ENCODE measurements at places on chromosomes 12 and 14. TPM values are rescaled to one million over a fixed set of nuclear protein-coding genes. Genes with fewer than 3 reads are reported as not detected.

Gene PKP2
- polyA plus RNA-seq, result 18.7 TPM

Gene KCNJ8
- polyA plus RNA-seq, result 15.5 TPM

Gene ISCA2
- 35.1 TPM for polyA plus RNA-seq

Gene DLK1
- polyA plus RNA-seq, result 15.7 TPM

Gene CLEC6A
- not detected for polyA plus RNA-seq

Gene RNASE7
- 0.12 TPM for polyA plus RNA-seq

- DNase-seq, result no peak
Observed at GRCh38 chr12:63931703-63932102, 87.2 kb downstream of the SRGAP1 start.

DNA sequence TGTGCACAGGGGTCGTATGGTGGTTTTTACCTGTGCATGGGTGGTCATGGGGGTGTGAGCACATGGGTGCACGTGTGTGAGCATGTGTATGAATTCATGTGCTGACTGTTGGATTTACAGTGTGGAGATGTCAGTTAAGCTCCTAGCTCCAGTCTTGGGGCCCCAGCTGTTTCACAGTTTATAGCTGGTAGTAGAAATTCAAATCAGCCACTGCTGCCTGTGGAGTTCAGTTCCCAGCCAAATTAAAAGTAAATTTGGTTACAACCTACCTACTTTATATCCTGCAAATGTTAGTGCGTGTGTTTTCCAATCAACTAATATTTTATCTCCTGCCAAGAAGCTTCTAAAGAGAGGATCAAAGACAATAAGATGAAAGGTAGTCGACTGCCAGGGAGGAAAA is 56.0 kb upstream of the HSPB8 start:
- DNase-seq, result no peak

- no peak for DNase-seq
Observed at GRCh38 chr14:69863083-69863482, 16.1 kb upstream of the SMOC1 start.

DNA sequence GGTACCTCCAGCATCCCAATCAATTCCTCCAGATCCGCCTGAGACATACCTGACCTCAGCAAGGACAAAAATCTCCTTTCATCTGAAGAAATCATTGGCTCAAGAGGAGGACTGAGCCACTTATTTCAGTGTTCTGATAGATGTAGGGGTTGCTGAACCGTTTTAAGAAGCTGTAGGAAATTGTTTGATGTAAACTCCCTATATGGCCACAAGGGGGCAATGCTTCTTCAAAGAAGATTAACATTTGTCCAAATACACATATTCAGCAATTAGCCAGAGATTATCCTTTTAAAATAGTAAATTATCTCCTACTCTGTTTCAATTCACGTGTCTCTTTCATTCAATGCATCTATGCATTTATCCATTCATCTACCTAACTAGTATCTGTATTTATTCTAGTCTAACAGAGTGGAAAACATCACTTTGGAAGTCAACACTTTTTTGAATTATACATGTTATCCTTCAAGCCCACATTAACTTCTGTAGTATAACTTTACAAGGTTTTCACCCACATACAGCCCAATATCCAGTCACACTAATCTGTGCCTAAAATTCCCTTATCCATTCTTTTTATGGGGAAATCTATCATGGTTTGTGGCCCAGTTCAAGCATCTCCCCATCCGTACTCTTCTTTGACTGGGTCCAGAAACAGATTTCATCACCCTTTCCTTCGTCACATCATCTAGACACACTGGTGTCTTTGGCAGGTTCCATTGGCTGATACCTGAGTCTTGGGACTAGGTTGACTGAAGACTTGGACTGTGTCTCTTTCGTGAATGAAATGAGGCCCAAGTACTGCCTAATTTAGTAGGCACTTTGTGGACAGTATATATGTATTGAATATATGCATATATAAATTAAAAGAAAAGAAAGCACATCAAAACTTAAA is 411.0 kb upstream of the OR4E1 start:
- peak; percentile 80 for DNase-seq

GRCh38 chr14:85390236-85390635 is 139.7 kb upstream of the FLRT2 start:
- no peak for DNase-seq

GRCh38 chr14:92217936-92218335 is 96.2 kb downstream of the CPSF2 start:
- no peak for DNase-seq

GRCh38 chr12:126935435-126935834 is 1331.5 kb upstream of the TMEM132C start:
- DNase-seq, result no peak

- DNase-seq, result no peak
Observed at GRCh38 chr12:126772171-126772864, 1494.7 kb upstream of the TMEM132C start.

All from spinal cord (tissue), 10 donors.